ENCODE measurements at places on chromosomes 6 and 20.

DNA sequence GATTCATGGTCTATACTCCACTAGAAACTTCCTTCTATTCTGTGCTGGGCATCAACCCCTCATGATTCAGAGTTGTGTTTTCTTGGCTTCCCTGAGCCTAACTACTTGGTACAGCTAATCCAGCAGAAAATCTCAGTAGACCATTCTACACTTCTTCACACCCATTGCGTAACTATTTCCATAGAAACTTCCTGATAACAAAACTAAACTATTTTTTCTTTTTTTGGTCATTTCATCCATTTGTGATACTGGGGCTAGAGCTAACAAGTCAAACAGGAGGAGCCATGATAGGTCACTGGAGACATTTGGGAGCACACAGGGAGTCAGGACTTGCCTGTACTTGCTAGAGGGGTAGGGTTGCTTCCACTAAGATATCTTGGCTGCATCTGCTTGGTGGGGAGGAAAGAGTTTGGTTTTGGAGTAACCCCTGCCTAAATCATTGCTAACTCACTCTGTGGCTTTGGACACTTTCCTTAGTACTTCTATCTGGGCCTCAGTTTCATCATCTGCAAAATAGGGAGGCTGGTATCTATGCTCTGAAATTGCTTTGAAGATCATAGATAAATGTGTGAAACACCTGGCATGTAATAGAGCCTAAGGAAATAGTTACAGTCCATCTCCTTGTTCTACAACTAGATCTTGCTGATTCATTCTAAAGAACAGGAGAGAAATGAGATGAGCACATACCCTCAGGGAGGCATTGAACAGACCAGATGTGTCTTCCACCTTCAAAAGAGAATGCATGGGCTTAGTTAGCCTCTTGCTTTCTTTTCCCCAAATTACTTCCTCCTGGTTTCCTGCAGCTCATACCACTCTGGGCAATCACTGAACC, 127.9 kb upstream of the ADGRF1 start:
- DNase-seq = no peak

- no peak for DNase-seq
These were observed 80.4 kb upstream of the BTN3A2 start for GRCh38 chr6:26284537-26285142.

DNA sequence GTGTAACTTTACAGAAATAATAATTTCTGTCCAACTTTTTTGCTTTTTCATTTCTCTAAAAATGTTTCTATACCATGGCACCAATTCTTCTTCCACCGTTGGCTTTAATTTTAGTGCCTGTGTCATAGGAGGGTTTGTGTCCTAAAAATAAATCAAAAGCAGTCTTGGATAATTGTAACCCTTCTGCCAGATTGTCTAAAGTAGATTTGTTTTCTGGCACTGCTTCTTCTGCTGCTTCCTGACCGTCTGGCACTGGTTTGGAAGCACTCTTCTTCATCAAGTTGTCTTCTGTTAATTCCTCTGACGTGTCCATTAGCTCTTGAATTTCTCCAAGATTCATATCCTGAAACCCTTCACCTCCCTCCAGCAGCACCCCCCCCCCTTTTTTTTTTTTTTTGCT, 33.1 kb downstream of the SCAF8 start:
- DNase-seq = no peak

DNA sequence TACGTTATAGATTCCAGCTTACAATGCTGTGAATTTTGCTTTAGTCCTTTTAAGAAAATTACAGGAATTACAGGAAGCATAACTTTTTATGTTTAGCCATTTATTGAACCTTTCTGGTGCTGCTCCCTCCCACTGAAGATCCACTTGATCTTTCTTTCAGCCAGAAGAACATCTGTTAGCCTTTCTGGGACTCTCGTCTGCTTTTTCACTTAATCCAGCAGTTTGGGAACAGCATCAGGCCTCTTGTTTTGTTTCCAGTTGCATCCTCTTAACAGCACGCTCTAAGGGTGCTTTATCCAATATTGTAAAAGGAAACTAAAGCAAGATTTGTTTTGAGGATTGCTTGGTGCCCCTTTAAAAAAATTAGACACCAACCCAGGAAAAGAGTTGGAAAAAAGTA, 10.3 kb upstream of the CYP24A1 start:
- no peak for DNase-seq

DNA sequence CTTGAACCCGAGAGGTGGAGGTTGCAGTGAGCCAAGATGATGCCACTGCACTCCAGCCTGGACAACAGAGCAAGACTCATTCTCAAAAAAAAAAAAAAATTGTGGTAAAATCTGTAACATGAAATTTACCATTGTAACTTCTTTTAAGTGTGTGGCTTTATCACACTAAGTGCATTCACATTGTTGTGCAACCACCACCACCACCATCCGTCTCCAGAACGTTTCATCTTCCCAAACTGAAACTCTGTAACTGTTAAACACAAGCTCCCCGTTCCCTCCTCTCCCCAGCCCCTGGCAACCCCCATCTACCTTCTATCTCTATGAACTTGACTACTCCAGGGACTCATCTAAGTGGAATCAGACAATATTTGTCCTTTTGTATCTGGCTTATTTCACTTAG, 29.7 kb downstream of the PDRG1 start:
- DNase-seq = no peak

- DNase-seq = no peak
These were observed 519.2 kb upstream of the NOX3 start for GRCh38 chr6:155974811-155975323.

GRCh38 chr6:134047124-134047523, 5.3 kb downstream of the SLC2A12 start:
- no peak for DNase-seq

- DNase-seq = no peak
These were observed 62.5 kb downstream of the RAMACL start for GRCh38 chr6:166523782-166524559.

GRCh38 chr20:46119028-46119546, 973 bp downstream of the CD40 start:
- DNase-seq = no peak

DNA sequence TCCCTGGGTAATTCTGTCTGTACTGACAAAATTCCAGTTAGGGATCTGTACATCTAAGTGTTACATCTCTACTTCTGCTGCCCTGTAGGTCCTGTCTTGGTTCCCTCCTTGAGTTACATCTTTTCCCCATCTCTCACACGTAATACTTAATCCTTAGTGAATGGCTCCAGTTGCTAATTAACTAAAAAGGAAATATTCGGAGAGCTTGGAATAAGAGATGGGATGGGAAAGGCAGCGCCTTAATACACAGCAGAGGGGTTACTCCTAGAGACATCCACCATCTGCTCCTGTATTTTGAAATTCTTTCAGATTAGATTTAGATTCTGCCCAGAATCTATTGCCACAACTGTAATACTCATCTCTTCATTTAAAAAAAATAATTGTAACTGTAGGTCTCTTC, 384.0 kb downstream of the SAMD5 start:
- no peak for DNase-seq

DNA sequence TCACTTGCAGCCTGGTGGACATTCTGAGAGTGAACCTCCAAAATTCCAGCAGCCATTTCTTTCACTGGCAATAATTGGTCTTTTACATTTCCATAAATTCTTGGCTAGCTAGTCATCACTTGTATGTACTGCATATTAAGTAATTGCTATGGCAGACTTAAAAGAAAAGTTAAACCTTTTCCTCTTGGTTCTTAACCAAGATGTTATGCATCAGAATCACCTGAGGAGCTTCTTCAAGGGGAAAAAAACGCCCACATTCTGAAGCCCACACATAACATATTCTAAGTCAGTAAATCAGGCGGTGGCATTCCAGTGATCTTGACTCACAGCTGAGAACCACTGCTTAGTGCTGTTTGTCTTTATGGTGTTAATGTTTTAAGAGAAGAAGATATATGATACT, 37.0 kb downstream of the CDC40 start:
- no peak for DNase-seq

- no peak for DNase-seq
These were observed 71.4 kb upstream of the TCF21 start for GRCh38 chr6:133817460-133818047.

DNA sequence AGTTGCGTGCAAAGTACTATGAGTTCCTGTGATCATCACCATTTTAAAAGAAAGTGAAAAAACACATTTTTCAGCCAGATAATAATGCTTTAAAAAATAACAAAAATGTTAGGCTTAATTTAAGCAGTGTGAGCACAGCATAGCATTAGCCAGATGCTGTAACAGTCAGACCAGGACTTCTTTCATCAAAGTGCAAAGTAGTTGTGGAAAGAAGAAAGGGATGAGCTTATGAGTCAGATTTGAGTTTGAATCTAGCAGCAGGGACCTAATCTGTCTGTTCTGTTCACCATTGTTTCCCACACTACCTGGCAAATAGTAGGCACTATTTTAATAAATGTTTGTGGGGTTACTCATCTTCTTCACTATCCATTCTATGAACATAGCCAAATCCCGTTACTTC, 70.1 kb downstream of the KLHL32 start:
- no peak for DNase-seq

DNA sequence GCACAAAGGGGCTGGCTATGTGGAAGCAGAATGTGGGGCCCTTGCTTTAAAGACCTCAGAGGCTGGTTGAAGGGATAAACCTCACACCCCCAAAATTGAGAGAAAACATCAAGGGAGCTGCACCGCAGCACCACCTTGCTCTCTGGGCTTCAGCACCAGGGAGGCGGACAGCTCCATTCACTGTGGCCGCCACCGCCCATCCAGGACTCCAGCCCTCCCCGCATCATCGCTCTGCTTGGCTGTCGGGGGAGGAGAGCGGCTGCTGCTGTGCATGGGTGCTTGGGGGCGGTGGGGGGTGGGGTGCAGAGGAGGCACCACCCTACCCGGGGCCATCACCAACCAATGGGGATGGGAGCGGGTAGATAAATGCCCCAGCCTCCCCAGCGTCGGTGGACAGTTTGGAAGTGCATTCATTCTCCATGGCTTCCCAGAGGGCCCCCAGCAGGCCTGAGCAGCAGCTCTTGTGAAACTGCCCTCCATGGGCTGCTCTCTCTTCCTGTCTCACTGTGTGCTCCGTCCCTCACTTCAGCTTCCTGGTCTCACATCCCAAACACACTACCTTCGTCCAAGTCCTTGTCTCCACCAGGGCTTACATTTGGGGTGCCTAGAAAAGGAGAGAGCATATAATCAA, 75.7 kb upstream of the BHLHE23 start:
- DNase-seq = no peak

- DNase-seq = no peak
These were observed 299.3 kb upstream of the ECI2 start for GRCh38 chr6:4434655-4435054.

Measured in KG1 (cell line).